AG10803 (cell line): ENCODE measurements at places on chromosomes 12 and 14.

GRCh38 chr14:62694075-62694474 is 351.2 kb downstream of the KCNH5 start:
- peak; percentile 5 for DNase-seq

GRCh38 chr12:26156201-26156871 is 31.5 kb upstream of the BHLHE41 start:
- DNase-seq = no peak

DNA sequence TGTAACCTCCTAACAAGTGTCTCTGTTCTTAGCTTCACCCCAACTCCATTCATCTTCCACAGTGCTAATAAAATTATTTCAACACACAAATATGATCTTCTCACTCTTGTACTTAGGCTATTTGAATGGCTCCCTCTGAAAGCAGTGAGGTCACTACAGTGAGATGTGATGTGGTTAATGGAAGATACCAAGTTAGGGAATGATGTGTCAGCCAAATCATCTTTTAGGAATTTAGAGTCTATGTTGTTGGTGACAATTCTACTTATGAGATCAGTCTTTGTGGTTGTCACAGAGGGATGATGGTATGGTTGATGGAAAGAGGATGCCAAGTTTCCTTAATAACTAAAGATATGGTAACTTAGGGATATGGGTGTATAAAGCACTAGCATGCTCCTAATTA is 57.6 kb downstream of the POLR3B start:
- peak; percentile 46 for DNase-seq

GRCh38 chr12:85575120-85576096 is 260.8 kb downstream of the RASSF9 start:
- DNase-seq = peak; percentile 60

DNA sequence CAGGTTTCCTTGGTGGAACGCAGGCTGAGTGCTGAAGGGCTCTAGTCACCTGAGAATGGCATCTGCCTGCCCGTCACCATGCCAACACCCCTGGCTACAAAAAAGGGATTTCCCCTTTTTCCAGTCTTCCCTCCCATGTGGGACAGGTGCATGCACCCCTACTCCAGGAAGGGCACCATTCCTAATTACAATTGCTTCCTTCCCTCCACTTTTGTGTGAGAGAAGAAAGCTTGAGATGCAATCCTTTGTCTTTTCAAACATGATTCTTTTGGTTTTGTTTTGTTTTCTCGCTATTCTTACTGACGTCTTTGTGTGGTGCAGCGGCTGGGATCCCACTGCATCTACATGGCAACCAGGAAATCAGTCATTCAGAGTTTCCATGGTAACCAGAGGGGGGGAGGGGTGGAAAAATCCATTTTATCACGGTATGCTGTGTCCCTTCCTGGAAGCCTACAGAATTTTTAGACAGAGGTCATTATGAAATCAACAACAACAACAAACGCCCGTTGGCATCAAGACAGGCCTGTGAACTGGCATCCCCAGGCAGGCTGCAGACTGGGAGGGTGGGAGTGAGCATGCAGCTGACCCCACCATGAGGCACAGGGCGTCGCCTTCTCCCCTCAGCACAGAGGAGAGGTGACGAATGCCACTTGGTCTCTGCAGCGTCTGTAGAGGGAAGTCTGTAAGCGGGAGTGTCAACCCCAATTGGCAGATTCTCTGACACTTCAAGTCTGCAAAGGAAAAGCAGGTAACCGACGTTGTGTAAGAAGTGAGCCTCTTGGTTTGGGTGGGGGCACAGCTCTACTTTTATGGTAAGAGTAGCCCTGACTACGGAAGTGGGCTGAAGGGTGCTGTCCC is 13.6 kb upstream of the GNG2 start:
- peak; percentile 54 for DNase-seq

DNA sequence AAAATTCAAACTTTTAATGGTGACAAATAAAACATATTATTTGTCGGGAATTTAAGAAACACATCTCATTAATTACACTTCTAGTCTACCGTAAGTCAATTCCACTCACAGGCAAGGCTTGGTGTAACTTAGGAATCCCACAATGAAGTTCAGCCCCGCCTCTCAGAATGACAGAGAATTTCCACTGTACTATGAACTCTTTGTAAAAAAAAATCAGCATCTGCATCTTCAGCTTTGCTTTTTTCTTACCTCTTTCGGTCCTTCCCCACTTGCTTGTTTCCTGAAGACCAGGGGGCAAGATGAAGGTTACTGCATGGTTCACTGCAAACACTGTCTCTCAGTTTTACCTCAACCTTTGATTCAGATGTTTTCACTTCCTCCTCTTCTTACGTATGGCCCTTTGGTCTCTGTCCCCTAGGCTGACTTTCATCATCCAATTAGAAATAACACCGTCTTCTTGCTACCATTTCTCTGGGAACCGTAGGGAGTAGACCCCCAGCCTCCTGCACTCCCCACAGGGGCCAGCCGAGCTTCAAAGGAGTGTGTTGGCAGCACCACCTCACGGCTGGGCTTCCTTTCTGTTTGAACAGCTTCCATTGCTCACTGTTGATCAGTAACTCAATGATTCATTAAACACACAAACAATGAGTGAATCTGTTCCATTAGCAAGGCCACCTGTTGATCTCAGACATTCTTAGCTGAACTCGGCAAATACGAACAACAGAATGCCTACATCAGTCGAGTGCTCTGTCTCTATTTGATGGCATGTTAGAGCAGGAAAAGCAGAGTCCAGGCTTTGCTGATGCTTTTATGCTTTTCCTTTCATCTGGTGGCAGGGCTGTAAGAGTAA is 343.0 kb downstream of the BMP4 start:
- DNase-seq = no peak

GRCh38 chr14:32808644-32809043 is 130.0 kb upstream of the NPAS3 start:
- peak; percentile 36 for DNase-seq

- no peak for DNase-seq
Measured at GRCh38 chr14:98956181-98956580, 315.8 kb downstream of the BCL11B start.

- DNase-seq = no peak
Measured at GRCh38 chr14:42307239-42307825, 700.7 kb downstream of the LRFN5 start.

- peak; percentile 62 for DNase-seq
Measured at GRCh38 chr12:103877934-103878510, 37.0 kb upstream of the NT5DC3 start.

GRCh38 chr12:91225316-91225715 is 42.7 kb upstream of the DCN start:
- DNase-seq = peak; percentile 80

GRCh38 chr12:45762185-45763110 is 32.9 kb downstream of the ARID2 start:
- peak; percentile 48 for DNase-seq

DNA sequence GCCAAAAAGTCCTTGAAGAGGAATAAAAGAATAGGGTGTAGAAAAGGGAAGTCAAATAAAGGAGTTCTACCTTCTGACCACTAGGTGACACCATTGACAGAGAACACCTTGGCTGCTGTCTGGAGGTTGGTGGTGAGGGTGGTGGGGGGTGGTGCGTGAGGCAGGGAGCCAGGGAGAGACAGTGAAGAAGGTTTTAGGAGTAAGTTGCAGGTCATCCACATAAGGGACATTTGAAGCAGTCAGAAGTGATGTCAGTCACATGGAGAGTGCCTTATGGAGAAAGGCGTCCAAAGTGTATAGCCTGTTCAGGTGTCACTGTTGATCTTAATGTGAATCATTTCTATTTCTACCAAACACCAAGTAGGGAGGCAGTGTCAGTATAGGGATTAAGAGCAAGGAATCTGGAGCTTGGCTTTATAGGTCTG is 279.3 kb upstream of the DDHD1 start:
- DNase-seq = peak; percentile 41

DNA sequence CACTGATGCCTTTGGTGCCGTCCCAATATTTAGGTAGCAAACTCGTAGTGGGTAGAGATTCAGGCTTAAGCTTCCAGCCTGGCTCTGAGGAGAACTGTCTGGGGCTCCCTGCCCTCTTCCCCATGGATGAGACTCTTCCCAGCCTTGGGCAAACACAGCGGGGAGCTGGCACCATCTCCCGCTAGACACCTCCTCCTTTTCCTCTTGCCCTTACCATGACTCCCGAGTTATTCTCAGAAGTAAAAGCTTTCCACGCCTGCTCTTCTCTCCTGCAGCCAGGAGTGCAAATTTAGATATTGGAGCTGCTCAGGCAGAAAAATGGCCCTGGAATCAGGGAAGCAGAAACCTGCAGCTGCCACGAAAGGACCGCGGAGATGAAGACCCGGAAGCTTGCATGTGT is 45.6 kb upstream of the RBM19 start:
- no peak for DNase-seq

- DNase-seq = no peak
Measured at GRCh38 chr12:18192119-18192518, 69.2 kb upstream of the PIK3C2G start.

DNA sequence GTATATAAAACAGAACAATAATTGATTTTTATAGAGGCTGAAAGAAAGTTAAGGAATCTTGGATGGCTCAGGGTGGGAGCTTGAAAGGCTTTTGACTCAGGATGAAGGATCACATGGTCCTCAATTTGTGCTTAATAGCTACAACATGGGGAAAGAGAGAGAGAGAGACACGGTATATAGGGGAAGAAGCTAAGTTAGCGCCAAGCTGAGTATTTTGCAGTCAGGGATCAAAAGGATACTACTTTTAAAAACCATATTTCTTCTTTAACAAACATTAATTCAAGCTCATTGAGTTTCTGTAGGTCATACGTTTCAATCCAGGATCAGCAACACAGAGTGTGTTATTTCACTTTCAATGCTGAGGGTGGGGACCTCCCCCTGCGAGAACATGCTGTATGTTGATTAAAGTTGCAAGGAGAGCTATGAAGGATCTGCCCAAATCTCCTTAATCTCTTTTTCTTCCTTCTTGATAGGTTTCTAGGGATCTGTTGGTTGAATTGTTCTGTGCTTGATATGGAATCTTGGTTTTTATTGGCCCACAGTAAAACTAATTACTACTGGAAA is 133.1 kb upstream of the NUDT4 start:
- no peak for DNase-seq

DNA sequence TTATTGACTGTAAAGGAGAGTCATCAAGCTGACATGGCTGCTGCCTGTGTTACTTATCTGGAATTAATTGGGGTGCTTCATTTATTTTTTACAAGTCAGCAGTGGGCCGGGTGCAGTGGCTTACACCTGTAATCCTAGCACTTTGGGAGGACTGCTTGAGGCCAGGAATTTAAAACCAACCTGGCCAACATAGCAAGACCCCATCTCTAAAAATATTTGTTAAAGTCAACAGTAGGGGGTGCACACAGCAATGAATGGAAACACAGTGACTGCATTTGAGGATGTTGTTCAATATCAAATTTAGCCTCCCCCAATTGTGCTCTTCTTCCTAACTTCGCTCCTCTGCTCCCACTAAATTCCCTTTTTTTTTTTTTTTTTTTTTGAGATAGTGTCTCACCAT is 52.1 kb downstream of the ANKRD9 start:
- DNase-seq = no peak
